ENCODE measurements at places on chromosomes 7 and 10.
A peak's percentile ranks its signal among the peaks of the same experiment; 100 is the strongest.

DNA sequence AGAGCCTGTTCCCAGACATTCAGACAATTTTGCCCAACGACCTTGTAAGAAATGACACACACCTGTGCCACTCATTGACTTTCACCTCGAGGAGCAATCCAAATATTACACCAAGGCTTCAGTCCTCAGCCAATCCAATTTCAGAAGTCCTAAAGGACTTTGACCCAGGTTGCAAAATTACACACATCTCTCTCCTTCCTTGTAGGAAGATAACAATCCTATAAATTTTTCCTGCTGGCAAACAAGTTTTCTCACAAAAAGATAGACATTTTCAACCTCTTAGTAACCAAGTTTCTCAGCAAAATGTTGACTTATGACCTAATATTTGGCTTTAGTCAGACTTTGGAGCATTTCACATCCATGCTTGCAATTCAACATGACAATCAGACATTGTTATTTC lies 745.0 kb downstream of the GRID1 start:
- DNase-seq, result no peak

DNA sequence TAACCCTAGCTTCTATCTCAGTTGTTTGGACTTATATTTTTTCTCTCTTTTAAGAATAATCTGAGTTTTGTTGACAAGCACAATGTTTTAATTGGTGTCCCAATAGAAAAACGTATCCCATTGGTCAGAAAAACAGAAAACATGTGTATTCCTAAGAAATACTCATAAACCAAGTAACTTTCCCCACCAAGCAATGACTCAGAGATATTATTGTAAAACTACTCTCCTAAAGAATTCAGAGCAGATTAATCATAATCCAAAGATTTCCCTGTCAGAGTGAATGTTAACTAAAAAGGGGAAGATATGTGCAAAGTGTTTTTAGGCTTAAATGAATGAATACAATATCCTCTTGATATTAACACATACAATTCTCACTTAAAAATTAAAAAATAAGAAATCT lies 29.4 kb upstream of the MBL2 start:
- DNase-seq, result no peak

DNA sequence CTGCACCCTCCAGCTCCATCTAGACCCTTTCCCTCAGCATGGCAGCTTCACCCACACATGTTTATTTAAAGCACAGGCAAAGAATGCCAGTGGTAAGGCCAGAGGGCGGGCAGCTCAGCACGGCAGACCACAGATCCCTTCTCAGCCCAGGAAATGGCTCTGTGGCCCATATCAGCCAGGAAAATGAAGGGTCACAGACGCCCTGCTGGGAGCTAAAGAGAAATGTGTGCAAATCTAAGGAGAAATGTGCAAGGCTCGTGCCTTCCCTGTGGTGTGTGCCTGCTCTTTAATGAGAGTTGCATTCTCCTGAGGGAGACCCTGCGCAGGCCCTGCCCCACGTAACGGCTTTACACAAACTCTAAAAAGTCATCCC lies 23.0 kb downstream of the PTPRN2 start:
- no peak for DNase-seq

GRCh38 chr7:98073047-98073446 lies 33.6 kb upstream of the LMTK2 start:
- no peak for DNase-seq

GRCh38 chr10:65952086-65952485 lies 973.8 kb upstream of the LRRTM3 start:
- no peak for DNase-seq

GRCh38 chr10:5466451-5467206 lies 32.7 kb downstream of the CALML5 start:
- DNase-seq, result no peak

- DNase-seq, result no peak
Measured at GRCh38 chr10:8417631-8418030, 363.1 kb downstream of the GATA3 start.

GRCh38 chr7:74544706-74545469 lies 91.2 kb downstream of the GTF2IRD1 start:
- DNase-seq, result peak; percentile 41

DNA sequence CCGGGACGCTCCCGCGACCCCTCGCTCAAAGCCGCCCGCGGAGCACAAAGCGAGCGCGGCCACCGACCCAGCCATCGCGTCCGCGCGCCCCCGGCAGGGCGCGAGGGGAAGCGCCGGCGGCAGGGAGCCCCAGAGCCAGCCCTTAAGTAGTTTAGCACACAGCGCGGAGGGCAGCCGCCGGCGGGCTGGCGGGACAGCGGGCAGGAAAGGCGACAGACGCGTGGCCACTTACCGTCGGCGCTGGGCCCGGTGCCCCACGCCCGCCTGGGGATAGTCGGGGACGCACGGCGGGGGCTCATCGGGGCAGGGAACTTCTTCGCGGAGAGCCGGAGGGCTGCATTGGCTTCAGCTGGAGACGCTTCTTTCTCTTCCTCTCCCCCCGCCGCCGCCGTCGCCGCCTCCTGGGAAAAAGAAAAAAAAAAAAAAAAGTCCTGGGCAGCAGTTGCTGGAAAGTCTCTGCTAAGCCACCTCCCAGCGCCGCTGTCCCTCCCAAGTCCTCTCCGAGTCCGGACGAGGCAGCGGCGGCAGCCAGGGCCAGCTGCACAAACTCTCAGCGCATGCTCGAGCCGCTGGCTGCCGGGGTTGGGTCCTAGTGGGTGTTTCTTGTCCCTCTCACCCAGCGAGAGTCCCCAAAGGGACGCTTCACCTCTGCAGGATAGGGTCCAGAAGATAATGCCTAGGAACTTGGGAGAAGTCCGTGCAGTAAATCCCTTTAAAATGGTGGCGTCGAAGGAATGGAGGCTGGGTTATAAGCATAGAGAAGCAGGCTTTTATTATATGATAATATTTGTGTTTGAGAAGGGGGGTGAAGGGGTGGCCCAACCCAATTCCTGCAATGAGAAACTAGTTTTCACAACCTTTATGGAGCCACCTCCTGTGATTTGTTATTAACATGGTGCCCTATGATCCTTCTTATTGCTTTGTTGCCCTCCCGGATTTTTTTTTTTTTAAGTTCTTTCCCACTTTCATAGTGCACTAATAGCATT lies at the start of gene TSPAN12:
TSS of gene TSPAN12 (minus strand) at position 557 of the 986 bp plus-strand sequence. CDS start 1,381 bp downstream, outside the sequence.
- peak; percentile 55 for DNase-seq

DNA sequence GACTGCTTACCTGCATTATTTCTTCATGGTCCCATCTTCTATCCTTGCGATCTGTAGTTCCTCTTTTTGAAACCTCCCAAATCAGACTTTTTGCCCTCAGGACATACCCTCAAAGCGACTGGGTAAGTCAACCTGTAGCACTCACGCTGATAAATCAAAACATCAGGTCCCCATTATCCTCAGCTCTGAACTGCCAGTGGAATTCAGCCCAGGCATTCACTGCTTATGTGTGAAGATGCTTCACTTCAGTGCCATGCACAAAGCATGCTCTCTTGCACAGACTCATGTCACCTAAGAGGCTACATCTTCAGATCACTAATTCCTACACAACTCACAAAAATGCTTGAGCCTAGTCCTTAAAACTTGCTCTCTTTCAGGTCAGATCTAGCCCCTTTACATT lies 283.6 kb upstream of the KLF6 start:
- no peak for DNase-seq

- DNase-seq, result no peak
Measured at GRCh38 chr10:54904833-54905232, 103.8 kb upstream of the PCDH15 start.

- no peak for DNase-seq
Measured at GRCh38 chr10:58189269-58189668, 78.4 kb downstream of the IPMK start.

DNA sequence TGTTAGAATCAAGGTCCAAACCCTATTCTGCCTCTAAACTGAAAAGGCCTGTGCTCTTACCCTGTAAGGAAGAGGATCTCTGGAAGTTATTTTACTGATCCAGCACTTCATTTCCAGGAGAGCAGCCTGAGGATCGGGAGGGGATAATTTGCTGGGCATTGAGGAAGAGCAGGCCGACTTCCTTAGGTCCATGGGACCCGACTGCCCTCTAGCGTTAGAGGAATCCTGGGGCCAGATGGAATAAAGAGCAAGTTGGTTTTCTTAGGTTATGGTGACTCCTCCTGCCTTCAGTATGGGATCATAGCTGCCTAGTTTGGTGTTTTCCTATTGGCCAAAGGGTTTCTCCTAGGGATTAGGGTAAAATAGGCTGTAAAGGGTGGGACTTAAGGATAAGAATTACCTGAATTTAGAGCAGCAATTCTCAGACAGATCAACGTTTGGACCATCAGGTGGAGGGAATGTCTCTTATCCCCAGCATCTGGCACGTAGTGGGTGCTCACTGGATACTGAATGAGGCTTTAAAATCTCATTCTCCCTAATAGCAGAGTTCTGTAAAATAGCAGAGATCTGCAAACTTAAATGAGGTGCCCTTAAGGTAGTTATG lies 40.0 kb upstream of the SORBS1 start:
- DNase-seq, result peak; percentile 47

DNA sequence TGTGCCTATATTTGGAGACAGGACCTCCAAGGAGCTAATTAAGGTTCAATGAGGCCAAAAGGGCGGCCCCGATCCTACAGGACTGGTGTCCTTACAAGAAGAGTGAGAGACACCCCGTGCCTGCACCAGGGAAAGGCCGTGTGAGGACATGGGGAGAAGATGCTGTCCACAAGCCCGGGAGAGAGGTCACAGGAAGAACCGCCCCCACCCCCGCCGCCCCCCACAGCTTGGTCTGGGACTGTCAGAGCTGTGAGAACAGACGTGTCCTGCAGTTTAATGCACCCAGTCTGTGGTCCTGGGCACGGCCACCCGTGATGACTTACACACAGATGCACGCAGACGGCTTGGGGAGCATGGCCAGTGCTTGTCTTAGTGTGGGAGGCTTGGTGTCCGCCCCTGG lies 399.5 kb downstream of the DNAJB6 start:
- DNase-seq, result no peak

GRCh38 chr7:100215895-100216294 lies 3.9 kb upstream of the PVRIG start:
- no peak for DNase-seq

DNA sequence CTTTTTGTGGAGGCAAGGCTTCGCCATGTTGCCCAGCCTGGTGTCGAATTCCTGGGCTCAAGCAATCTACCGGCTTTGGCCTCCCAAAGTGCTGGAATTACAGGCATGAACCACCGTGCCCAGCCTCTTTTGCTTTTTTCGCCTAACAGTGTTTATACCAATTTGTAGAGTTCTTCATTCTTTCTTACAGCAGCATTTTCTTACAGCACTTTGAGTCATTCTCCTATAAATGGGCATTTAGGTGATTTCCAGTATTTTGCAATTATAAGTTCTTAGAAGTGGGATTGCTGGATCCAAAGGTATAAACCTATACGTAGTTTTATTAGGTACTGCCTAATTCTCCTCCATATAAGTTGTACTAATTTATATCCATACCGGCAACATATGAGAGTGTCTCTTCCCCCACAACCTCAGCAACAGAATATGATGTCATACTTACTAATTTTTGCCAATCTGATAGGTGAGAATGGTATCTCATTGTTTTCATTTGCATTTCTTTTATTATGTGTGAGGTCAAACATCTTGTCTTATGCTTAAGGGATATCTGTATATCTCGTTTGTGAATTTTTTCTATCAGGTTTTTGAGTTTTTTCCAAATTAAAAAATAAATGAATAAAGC lies 39.1 kb downstream of the SUFU start:
- no peak for DNase-seq

All from stimulated activated CD4-positive, alpha-beta T cell treated with anti-CD3 and anti-CD28 coated beads, Interleukin-2, amount 100 ng/mL, for 48 hours (primary cell).